ENCODE measurements at places on chromosomes 6 and 20.

DNA sequence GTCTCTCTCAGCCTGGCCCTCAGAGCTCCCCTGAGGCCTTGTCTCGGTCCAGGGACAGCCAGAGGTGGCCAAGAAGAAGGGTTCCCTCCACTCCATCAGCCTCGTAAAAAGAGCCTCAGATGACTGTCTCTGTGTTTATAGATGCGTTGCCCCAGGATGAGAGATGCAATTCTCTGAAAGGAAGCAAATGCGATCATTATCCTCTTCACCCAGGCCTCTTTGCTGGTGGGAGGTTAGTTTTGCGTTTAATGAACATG, 90.4 kb downstream of the YTHDF1 start:
- no peak for DNase-seq

GRCh38 chr20:34468951-34469350, 47.3 kb upstream of the DYNLRB1 start:
- no peak for DNase-seq

DNA sequence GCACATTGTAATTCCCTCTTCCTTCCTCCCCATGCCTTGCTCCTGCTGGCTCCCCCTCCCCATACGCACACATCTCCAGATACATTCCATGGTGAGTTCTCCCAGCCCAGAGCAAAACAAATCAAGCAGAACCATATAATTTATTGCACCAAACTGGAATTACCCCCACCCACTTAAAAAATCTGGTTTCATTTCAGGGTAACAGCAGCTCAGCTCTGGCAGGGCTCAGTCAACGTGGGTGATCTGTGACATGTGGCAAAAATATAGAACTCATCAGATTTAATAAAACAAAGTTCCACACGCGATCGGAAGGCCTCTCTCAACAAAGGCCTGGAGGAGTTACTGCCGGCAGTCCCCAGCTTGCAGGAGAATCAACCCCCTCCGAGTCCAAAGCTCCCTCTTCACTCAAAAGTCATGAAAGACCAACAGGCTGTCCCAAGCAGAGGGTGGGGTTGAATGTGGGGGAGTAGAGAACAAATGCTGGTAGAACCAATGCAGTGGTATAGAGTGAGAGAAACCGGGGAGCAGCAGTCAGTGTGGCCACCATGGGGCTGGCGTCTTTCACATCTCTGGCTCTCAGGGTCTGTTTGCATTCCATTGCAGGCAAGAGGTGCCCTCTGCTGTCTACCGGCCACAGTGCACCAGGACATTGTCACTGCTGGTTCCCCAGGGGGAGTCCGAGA, 323.3 kb upstream of the NT5E start:
- DNase-seq = no peak

DNA sequence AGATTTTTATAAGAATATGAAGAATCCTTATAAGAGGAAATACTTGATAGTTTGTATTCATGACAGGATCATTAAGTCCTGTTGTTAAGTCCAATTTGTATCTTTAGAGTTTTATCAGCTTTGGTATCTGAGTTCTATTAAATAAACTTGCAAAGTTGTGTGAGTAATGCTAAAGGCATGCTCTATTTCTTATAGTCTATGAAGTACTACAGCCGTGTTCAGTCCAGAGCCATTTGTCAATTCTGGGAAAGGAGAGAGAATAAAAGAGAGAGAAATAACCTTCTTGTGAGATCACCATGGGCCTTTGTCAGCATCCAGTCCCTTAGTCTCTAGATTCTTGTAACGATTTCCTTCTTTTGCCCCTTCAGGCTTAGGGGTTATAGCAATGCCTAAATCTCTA, 181.2 kb upstream of the POU3F2 start:
- no peak for DNase-seq

DNA sequence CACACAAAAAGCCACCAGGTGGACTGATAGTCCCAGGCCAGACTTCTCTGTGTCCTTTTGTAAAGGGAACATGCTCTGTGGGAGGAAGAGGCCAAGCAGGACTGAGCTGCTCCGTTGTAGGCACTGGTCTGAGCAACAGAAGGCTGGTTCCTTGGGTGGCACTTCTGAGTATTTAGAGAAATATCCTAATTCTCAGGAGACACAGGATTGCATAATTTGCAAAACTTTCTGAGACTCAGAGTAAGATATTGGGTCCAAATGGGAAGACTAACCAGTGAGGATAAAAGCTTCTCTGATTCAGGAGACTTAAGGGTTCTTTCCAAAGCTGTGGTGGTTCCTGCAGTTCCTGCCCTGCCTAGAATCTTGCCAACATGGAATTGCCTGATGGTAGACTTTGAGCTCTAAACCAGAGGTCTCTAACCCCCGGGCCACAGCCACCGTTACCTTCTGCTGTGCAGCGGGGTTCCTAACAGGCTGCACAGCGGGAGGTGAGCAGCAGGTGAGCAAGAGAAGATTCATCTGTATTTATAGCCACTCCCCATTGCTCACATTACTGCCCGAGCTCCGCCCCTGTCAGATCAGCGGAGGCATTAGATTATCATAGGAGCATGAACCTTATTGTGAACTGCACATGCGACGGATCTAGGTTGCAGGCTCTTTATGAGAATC, 107.0 kb downstream of the OLIG3 start:
- no peak for DNase-seq

DNA sequence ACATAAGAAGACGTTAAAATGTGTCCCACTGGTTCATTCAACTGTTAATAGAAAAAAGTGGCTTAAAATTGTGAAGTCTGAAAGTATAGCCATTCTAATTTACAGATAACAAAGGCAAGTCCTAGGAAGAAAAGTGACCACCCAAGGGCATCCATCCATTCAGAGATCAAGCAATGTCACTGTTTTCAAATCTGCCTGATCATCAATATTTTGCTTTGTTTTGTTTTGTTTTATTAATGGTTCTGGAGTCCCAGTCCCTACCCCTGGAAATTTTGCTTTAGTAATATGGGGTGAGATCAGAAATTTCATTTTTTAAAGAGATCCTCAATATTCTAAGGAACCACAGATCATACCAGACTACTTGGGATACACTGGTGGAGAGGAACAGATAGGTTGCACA, 17.3 kb downstream of the KIAA0408 start:
- no peak for DNase-seq

- DNase-seq = no peak
These were observed 15.0 kb downstream of the ACSS2 start for GRCh38 chr20:34891166-34892062.

GRCh38 chr20:62299666-62300236, 3.0 kb upstream of the ADRM1 start:
- no peak for DNase-seq

DNA sequence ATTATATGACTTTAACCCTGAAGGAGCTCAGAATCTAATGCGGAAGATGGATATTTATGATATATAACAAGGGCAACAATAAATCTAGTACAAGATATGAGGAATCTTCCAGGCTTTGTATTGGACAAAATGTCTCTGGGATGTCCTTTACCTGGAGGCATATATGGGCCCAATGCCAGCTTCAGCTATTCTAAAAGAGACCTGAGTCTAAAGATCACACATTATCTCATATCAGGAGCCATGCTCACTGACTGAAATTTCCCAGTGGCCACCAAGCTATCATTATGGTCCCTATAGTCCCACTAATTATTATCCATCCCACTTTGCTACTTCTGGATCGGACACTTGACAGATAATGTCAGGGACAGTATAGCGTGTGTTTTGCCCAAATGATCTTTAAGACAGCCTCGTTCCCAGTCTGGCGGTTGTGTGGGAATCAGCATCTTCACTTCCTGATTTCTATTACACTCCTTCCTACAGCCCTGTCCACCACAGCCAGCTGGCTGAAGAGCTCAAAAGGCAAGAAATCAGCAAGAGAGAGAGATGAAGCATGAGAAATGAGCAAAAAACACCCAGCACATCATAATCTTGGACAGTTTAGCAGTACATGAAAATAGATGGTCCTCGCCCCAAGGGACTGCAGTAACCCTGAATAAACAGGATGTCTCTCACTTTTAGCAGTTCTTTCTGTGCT, 34.9 kb downstream of the KLHL31 start:
- DNase-seq = no peak

Data from activated T-cell treated with anti-CD3 and anti-CD28 coated beads for 4 hours (primary cell).